Peyer's patch (tissue), 4 donors: ENCODE measurements at places on chromosomes 12 and 14. TPM values are rescaled to one million over a fixed set of nuclear protein-coding genes. Genes with fewer than 3 reads are reported as not detected.

Gene COPS7A
- 55.6 TPM for total RNA-seq

Gene CPM
- total RNA-seq = 42.3 TPM

Gene PLD4
- not detected for total RNA-seq

Gene CREBL2
- total RNA-seq = 28.2 TPM

Gene ACVR1B
- 61.1 TPM for total RNA-seq

Gene KRT82
- total RNA-seq = not detected

DNA sequence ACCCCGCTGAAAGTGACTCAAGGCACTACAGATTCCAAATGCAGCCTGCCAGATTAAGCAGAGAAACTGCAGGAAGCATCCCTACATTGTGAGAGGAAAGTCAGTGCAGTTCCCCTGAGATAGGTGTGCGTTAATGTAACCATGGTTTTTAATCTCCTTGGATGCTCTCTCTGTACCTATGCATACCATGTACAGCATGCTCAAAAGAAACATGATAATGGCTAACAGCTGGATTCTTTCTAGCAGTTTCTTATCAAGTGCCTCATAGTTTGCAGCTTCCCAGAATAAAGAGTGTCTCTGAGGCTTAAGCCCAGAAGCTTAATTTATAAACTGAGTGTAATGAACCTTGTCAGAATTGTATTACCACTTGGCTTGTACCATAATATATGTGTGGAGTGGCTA, 17.1 kb upstream of the MDM1 start:
- H3K4me1 ChIP-seq = no peaks in the 10 kb centered on the region
- no peak for DNase-seq
- no peaks in the 10 kb centered on the region for H3K27me3 ChIP-seq
- H3K27ac ChIP-seq = no peak overlapping the region
- H3K36me3 ChIP-seq = no peaks in the 10 kb centered on the region

DNA sequence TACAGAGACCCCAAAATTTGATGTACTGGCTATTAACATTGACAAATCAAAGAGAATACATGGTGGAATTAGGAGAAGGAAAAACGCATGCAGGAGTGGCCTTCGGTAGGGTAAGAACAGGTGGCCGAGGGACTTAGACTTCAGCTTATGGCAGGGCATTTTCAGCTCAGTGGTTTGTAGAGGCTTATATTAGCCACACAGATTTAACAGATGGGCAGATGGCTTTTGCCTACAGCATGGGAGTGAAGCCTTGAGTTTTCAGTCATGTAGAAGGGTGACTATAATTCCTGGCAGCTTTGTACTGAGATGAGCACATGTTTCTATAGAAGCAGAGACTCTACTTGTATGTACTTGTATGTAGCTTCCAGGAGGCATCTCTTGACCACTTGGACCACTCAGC, 40.9 kb upstream of the PLEKHA5 start:
- H3K27ac ChIP-seq = no peak overlapping the region
- H3K27me3 ChIP-seq = no peaks in the 10 kb centered on the region
- no peak overlapping the region for H3K4me3 ChIP-seq
- DNase-seq = no peak
- H3K4me1 ChIP-seq = no peaks in the 10 kb centered on the region
- H3K36me3 ChIP-seq = no peaks in the 10 kb centered on the region

DNA sequence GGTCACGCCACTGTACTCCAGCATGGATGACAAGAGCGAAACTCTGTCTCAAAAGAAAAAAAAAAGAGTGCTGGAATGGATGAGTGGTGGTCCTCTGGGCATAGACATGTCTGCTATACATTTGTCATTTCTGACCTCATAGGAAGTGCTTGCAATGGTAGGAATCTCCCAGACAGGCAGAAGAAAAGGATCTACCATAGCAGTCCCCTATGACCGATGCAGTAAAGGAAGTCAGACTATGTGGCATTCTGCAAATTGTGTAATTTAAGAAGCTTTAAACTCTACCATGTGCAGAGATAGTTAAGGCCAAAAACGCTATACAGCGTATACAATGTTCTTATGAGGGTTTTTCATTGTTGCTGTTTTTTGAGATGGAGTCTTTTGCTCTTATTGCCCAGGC, 24.7 kb upstream of the RAP1B start:
- H3K4me3 ChIP-seq = no peak overlapping the region
- no peaks in the 10 kb centered on the region for H3K36me3 ChIP-seq
- H3K27me3 ChIP-seq = no peaks in the 10 kb centered on the region

DNA sequence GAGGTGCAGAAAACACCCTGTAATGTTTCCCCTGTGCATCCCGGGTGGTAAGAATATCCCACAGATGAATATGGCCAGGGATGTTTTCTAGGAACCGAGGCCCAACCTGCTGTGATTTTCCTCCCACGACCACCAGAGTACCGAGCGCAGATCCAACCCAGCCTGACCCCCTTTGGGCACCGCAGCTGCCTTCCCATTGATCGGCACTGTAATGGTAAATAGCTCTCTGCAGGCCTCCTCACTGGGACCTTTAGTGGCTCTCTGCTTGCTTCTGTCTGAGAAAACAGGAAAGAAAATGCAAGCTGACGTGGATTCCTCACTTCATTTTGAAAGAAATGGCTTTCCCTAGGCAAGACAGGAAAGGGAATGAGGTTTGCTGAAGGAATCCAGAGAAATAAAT, 2.4 kb upstream of the RAB15 start:
- no peak overlapping the region for H3K4me3 ChIP-seq
- no peaks in the 10 kb centered on the region for H3K36me3 ChIP-seq
- peaks cover 11% of the 10 kb centered on the region for H3K4me1 ChIP-seq
- H3K27ac ChIP-seq = no peak overlapping the region
- peak; percentile 34 for DNase-seq
- no peaks in the 10 kb centered on the region for H3K27me3 ChIP-seq

- no peak overlapping the region for H3K27ac ChIP-seq
- H3K36me3 ChIP-seq = peaks cover under 1% of the 10 kb centered on the region
- no peak for DNase-seq
- H3K4me3 ChIP-seq = no peak overlapping the region
- no peaks in the 10 kb centered on the region for H3K27me3 ChIP-seq
These were observed 82.7 kb downstream of the ADCK1 start for GRCh38 chr14:77882636-77883035.

- H3K4me3 ChIP-seq = no peak overlapping the region
- no peak overlapping the region for H3K27ac ChIP-seq
- no peak for DNase-seq
- peaks cover 3% of the 10 kb centered on the region for H3K36me3 ChIP-seq
- H3K27me3 ChIP-seq = no peaks in the 10 kb centered on the region
These were observed 267.5 kb downstream of the CCDC91 start for GRCh38 chr12:28457785-28458184.

DNA sequence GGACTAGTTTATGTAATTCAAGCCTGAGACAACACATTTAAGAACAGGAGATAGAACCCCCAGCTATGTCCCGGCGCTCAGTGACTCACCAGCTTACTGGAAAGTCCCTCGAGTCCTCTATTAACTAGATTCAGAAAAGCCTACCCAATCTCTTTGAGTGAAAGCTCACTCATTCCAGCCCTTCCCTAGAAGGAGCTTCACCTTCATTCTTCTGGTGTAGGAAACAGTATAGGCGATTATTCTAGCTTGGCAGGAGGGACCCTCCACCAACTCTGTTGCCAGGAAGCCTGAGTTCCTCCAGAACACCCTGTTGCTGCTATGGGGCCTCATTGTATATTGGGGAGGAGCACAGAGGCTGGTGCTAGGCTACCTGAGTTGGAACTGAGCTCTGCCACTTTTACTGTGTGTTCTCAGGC, 57.2 kb upstream of the AEBP2 start:
- H3K27ac ChIP-seq = no peak overlapping the region
- H3K4me1 ChIP-seq = no peaks in the 10 kb centered on the region
- no peaks in the 10 kb centered on the region for H3K36me3 ChIP-seq
- no peaks in the 10 kb centered on the region for H3K27me3 ChIP-seq
- H3K4me3 ChIP-seq = no peak overlapping the region

DNA sequence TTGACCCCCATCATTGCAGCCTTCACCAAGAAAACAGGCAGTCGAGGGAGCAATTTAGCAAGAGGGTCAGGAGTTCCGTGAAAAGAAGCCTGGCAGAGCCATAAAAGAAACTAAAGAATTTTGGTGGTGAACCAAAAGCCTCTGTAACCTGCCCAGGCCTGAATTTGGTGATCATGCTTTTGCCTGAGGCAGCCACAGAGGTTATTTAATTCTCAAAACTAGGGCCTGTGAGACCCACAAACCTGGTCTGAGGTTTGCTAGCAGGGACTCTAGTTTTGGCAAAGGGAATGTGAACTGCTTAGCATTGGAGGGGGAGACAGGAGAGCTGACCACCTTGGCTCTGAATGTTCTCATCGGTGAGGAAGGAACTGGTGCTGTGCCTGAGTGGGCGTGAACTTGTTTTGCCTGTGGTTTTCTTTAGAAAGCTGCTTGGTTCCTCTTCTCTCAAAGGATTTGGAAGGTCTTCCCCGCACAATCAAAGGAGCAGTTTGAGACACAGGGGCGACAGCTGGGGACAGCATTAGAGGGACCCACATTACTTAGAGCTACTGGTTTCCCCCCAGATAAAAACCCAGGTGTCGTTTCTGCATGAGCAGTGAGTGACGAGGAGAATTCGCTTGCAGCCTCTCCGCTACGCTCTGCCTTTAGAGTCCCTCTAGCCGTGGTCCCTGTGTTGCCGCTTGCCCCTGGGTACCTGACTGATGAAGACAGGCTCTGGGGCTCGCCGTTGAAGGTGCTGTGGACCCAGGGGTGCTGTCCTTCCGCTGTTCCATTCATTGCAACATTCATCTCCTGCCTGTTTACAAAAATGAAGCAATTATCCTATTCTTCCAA, 12.6 kb upstream of the WNT5B start:
- no peak for DNase-seq
- H3K36me3 ChIP-seq = no peaks in the 10 kb centered on the region
- H3K27me3 ChIP-seq = no peaks in the 10 kb centered on the region
- H3K4me1 ChIP-seq = no peaks in the 10 kb centered on the region
- no peak overlapping the region for H3K4me3 ChIP-seq

- H3K36me3 ChIP-seq = no peaks in the 10 kb centered on the region
- no peak overlapping the region for H3K4me3 ChIP-seq
- no peaks in the 10 kb centered on the region for H3K27me3 ChIP-seq
- no peak overlapping the region for H3K27ac ChIP-seq
- no peak for DNase-seq
- H3K4me1 ChIP-seq = peaks cover 7% of the 10 kb centered on the region
These were observed 73.5 kb downstream of the CCDC88C start for GRCh38 chr14:91344096-91344495.
